ENCODE measurements at places on chromosomes 5 and 9. TPM values are rescaled to one million over a fixed set of nuclear protein-coding genes. Genes with fewer than 3 reads are reported as not detected.
A peak's percentile ranks its signal among the peaks of the same experiment; 100 is the strongest.

Gene AK8
- polyA plus RNA-seq: 0.52 TPM

DNA sequence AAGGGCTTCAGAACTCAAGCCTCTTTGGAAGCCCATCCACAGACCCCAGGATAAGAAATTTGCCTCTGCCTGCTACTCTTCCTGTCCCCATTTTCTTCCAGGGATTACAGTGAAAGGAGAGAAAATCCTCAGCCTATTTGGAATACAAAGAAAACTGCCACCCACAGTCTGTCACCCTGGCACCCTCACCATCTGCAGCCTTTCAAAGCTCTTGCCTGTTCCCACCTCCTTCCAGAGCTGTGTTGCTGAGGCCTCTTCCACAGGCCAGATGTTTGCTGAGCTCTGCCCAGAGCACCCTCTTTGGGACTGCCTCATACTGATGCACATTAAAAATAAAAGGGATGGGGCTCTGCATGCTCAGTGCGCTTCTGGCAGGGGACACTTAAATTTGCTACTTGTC is 35.9 kb upstream of the TAF1L start:
- no peak for DNase-seq

DNA sequence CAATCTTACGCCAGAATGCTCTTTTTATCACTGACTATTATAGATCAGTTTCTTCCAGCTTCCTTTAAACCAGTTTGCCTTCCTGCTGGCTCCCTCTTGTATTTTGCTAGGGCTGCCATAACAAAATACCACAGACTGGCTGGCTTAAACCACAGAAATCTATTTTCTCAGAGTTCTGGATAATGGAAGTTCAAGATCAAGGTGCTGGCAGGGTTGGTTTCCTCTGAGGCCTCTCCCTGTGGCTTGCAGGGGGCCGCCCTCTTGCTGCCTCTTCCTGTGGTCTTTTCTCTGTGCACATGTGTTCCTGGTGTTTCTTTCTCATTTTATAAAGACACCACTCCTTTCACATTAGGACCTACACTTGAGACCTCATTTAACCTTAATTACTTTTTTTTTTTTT is 6.8 kb upstream of the FXN start:
- no peak for DNase-seq

Gene SYNPO
- polyA plus RNA-seq: 24.3 TPM

Gene MARCOL
- polyA plus RNA-seq: not detected

- no peak for DNase-seq
Observed at GRCh38 chr9:125486152-125486508, 220.9 kb downstream of the MAPKAP1 start.

DNA sequence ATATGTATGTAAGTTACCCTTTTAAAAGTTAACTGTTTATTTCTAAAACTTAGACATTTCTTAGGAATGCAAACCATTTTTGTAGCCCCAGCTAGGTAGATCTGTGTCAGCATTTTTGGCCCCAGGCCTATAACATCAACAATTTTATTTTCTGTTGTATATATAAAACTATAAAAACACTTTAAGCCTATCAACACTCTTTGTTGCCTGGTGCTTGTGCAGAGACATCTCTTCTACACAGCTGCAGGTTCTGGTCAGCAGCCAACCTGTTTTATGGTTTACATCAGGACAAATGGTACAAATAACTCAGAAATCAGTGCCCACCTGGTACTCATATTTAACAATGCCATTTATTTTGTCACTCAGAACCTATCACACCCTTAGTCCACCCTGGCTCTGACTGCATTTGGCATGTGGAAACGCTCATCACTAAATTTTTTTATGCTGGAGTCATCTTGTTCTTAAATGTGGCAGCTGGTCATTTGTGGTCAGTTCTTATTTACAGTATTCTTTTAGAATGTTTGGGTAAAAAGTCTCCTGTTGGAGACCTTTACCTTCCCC is 173.4 kb downstream of the DNAH5 start:
- no peak for DNase-seq

Gene IL13
- not detected for polyA plus RNA-seq

Gene KCNT1
- 13.6 TPM for polyA plus RNA-seq

DNA sequence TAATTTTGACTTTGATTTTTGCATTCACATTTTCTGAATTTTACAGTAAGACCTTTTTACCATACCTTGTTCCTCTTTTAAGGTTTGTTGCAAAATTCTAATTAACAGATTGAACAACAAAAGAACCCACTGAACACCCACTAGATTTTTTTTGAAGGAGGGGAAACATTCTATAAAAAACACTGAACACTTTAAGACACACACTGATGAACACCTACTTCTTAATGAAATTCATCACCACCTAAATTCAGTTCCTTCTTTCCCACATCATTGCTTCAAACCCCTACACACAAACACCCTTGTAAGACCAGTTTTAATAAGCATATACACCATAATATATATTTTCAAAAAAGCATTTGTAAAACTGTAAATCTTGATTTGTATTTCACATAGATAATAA is 559.0 kb upstream of the MEF2C start:
- DNase-seq: no peak

GRCh38 chr5:114744406-114744805 is 382.5 kb downstream of the KCNN2 start:
- no peak for DNase-seq

DNA sequence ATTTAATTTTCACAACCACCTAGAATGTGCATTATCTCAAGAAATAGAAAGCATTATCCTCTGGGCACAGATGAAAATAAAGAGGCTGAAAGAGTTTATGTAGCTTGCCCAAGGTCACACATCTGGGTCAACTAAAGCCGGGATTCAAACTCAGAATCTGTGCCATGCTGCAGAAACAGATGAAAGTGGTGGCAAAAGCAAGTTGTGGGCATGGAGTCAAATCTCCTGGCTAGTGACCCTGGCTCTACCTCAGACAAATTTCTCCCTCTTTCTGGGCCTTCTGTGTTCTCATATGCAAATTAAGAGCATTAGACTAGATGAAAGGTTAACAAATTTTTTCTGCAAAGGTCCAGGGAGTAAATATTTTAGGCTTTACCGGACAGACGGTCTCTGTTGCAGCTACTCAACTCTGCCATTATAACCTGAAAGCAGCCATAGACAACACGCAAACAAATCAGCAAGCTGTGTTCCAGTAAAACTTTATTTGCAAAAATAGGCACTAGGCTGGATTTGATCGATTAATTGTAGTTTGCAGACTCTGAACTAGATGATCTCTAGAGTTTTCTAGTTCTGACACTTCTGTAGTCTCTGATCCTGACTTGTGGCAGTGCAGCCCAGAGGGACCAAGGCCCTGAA is 6.0 kb upstream of the ADRA1B start:
- no peak for DNase-seq

DNA sequence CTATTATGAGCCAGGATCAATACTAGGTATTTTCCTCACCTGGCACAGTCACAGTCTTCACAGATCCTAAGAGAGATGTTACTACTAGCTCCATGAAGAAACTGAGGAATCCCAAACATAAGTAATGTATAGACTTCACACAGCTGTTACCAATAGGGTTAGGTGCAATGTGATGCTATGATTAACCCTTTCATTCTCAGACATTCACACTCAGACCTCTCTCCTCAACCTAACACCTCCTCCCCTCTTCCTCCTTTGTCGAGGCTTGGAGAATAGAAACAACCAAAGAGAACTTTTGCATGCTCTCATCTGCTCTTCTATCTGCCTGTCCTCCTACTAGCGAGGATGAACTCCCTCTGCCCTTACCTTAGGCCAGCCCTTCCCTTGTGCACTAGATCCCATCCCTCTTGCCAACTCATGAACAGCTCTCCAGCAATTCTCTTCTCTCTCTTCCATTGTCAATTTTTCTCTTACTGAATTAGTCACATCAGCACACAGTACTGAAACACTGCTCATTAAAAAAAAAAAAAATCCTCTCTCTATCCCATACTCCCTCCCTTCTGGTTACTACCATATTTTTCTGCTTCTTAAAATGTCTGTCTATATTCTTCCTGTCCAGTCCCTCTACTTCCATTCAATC is 47.7 kb downstream of the MAPKAP1 start:
- DNase-seq: no peak

DNA sequence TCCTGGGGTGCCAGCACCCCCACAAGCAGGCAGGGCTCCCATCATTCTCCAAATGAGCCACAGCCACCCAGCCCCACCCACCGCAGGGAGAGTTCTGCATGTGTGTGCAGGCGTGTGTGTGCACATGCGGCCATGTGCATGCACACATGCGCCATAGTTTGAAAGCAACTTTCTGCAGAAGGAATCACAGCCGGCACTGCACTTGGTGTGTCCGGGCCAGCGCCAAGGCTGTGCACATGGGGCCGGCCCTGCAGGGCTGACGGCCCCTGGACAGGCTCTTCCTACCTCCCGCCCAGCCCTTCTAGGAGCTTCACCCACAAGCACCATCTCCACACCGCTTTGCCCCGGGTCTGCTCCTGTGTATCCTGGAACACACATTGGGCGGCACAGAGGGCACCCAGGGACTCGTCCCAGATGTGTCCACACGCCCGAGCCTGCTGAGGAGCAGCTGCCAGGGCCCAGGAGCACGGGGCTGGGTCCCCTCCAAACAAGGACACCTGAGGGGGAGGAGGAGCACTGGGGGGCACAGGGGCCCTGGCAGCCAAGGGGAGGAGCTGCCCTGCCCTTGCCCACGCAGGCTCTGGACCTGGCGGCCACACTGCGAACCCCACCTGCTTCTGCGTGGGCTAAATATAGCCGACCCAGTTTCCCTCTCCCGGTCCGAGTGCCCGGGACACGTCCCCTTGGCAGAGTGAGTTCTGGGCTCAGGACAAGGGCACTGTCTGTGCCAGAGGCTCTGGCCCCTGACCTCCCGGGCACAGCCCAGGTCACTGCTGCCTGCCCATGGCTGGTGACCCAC is 19.1 kb downstream of the TPPP start:
- DNase-seq: peak; percentile 61

Gene CDH9
- polyA plus RNA-seq: 0.11 TPM

DNA sequence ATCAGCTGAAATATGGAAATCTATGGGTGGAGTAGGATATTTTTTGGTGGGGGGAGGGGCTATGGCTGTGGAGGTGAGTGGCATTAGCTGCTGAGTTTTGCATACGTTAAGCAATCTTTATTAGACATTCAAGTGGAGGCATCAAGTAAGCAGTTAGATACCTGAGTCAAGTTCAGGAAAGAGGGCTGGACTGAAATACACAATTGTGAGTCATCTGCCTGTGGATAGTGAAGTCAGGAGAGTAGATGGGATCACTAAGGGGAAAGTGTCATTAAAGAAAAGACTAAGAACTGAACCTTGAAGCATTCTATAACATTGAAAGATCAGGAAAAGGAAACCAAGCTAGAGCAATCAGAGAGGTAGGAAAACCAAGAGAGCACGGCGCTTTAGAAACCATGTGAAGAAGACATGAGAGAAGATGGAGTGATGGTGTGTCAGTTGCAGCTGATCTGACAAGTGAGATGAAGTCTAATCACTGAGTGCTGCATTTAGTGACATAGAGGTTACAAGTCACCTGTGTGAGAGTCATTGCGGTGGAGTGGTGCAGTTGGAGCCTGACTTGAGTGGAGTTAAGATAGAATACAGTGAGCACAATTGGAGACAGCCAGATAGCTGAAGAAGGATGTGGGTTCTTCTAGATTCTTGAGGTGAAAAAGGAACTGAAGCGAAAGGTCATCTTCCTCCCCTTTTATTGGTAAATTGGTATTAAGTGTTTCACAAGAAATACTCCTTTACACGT is 88.7 kb downstream of the PIP5K1B start:
- DNase-seq: no peak

Gene SLC45A2
- polyA plus RNA-seq: 0.43 TPM

DNA sequence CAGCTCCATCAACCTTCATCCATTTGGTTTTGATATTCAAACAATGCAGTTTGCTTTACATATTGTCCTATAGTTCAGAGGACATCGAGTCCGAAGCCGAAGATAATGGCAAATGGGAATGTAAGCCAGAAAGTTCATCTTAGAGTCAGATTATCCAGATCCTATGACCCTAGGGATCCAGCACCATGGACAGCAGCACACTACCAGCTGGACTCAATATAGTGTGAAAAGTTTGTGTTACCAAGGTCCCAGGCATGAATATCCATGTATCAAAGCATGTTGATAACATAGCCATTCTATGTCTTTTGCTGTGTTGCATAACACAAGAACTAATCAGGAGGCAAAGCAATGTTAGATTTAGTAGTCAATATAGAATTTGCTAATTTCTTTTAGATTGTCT is 46.3 kb downstream of the FSTL4 start:
- DNase-seq: peak; percentile 65

Gene DBH
- polyA plus RNA-seq: 0.73 TPM

GRCh38 chr5:67799732-67800234 is 415.8 kb upstream of the PIK3R1 start:
- no peak for DNase-seq

- DNase-seq: no peak
Observed at GRCh38 chr9:126945682-126946081, 31.1 kb downstream of the RALGPS1 start.

Gene STKLD1
- polyA plus RNA-seq: 1.8 TPM

DNA sequence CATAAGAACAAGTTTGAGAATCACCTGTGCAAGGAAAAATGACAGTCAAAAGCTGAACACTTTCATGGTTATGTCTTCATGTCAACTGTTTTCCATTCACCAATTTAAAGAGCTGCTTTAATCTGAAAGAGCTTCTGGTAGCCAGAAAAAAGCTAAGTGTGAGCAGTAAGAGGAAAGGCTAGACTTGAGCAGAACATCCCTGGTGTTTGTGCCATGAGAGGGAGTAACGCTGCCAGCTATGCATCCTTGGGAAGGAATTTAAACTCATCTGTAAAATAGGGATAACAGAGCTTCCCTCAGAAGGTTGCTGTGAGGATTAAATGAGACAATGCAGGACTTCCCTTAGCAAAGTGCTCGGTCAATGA is 193.7 kb downstream of the MAPKAP1 start:
- no peak for DNase-seq

Gene SH3TC2
- polyA plus RNA-seq: 1.5 TPM

DNA sequence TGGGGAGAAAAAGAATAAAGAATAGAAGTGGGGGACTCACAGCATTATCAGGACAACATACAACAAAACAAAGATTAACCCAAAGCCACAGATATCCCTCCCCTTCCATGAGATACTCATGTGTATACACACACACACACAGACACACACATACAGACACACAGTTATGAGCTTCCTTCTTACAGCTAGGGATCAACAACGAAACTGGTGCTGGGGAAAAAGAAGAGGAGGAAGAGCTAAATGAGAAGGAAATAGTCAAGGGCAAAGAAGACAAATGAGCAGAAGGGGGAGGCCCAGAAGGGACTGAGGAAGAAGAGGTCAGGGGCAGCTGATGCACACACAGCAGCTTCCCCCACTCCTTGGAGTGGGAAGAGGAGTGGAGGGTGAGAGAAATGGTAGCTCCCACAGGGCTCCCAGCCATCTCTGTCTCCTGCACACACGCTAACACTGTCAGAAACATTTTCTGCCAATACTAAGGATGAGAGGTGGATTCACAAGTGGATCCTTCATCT is 66.2 kb downstream of the SIL1 start:
- DNase-seq: no peak

- no peak for DNase-seq
Observed at GRCh38 chr5:601771-602465, 10.2 kb upstream of the CEP72 start.

- DNase-seq: no peak
Observed at GRCh38 chr9:131645078-131645776, 94.6 kb downstream of the RAPGEF1 start.

GRCh38 chr5:110343616-110344015 is 382.9 kb downstream of the TMEM232 start:
- DNase-seq: no peak
